Stimulated activated naive B cell treated with anti-CD40 and anti-IgM and Interleukin-4, amounts not matched to agents 10 μg/mL and 1 μg/mL and 100 μg/mL, for 72 hours (primary cell): ENCODE measurements at places on chromosomes 5 and 9.
A peak's percentile ranks its signal among the peaks of the same experiment; 100 is the strongest.

GRCh38 chr5:53429706-53430105 is 50.7 kb upstream of the FST start:
- no peak for DNase-seq

DNA sequence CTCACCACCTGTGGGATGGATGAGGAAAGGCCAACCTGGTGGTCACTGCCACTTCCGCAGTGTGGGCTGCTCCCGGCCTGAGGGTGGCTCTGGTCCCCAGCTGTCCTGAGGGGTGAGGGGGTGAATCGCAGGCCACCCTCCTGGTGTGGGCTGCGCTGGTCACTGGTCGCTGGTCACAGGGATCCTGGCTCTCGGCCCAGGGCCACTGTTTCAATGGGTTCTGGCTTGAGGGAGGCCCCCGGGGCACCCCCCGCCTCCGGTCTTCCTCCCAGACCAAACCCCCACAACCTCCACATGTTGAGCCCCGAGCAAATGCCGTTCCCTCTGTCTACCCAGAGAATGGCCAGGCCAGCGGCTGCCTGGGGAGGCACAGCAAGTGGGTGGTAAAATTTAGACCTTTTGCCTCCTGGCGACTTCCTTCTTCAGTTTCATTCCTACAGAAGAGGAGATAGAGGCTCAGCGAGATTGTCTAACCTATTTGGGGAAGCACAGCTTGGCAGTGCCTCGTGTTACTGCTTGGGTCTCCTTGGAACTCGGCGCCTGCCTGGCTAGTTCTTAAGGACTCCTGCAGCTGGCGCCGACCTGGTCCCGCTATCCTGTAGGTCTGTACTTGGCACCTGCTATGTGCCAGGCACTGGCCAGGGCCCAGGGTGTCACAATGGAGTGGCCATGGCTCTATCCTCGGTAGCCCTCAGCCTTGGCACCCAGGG is 48.2 kb downstream of the RXRA start:
- no peak for DNase-seq

- no peak for DNase-seq
Observed at GRCh38 chr5:151150471-151151262, 6.9 kb downstream of the ANXA6 start.

DNA sequence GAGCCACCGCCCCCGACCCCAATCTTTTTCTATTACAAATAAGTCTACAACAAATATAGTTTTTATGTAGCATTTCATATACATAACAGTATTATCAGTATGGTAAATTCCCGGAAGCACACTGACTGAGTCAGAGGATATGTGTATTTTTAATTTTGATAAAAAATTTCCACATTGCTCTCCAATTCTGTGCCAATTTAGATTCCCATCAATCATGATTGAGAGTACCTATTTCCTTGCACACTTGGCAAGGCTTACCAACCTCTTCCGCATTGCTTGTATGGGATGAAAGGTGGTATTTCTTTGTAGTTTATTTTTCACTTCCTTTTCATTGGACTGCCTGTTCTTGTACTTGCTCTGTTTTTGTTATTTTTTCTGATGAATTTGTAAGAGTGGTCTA is 204.6 kb downstream of the RFX3 start:
- DNase-seq, result no peak

- no peak for DNase-seq
Observed at GRCh38 chr5:1033178-1033577, 24.6 kb downstream of the NKD2 start.

DNA sequence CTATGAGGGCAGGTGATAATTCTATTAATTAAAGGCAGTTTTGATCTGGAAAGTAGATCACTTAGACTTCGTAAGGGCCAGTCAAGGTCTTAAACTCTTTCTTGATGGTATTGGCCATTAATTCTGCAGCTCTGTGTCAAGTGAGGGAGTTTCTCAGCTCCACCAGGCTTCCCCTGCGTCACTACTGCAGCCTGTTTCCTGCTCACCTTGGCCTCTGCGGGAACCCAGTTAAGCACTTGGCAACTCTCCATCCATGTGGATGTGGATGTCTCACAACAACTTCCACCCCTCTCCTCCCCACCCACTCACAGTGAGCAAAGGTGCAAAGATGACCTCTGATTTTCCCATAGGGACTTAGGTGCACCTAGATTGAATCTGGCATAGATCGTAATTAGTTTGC is 191.6 kb downstream of the PLK2 start:
- no peak for DNase-seq

GRCh38 chr5:62942384-62942783 is 363.8 kb downstream of the LRRC70 start:
- DNase-seq, result no peak

DNA sequence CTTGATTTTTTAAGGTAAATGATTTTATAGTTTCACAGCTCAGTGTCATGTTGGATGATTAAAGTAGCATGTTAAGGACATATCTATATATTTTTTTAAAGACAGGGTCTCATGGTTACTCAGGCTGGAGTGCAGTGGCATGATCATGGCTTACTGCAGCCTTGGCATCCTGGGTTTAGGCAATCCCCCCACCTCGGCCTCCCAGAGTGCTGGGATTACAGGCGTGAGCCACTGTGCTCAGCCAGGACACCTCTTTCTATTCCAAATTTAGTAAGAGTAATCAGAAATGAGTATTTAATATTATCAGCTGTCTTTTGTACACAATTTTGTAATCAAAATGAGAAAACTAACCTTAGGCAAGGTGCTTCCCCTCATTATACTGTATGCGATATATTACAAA is 38.6 kb upstream of the LRRTM2 start:
- DNase-seq, result no peak

DNA sequence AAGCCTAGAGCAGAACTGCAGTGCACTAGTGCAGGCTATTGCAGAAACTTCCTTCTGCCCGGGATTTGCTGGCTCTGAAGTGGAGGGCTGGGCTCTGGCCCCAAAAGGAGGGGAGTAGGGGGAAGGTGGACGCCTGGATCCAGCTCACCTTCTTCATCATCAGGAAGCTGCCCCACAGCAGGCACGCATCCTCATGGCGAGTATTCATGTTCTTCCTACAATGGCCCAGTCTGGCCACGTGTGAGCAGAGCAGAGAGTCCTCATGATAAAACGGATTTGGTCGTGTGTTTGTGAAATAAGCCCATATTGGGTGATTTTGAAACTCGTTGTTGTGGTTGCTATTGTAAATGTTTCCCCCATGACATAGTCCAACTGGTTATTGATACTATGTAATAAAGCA is 8.2 kb upstream of the GLIPR2 start:
- DNase-seq, result no peak

DNA sequence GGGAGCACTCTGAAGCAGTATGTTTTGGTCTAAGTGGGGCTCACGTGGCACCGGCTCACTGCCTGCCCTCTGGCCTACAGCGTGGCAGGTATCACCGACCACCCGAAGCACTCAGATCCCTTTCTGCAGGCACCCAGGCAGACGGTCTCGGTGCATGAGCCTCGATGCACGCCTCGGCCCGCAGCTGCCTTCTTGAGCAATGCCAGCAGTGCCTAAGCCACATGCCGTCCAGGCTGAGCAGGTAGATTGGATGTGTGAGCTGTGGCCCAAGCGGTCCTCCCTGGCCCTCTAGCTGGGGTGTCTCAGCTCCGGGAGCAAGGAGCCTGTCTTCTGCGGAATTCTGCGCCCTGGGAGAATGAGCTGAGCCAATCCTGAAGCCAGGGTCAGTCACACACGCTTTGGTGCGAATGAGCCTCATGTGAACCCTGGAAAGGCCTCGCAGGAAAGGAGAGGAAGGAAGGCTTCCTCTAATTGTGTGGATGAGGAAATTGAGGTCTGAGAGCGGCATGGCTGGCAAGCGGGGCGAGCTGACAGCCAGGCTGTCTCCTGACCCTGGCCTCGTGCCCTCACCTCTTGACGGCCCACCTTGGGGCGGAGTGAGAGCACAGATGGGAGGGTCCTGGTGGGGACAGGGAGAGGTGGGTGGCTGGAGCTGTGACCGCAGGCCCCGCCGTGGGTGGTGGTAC is 14.4 kb downstream of the RXRA start:
- DNase-seq, result no peak

DNA sequence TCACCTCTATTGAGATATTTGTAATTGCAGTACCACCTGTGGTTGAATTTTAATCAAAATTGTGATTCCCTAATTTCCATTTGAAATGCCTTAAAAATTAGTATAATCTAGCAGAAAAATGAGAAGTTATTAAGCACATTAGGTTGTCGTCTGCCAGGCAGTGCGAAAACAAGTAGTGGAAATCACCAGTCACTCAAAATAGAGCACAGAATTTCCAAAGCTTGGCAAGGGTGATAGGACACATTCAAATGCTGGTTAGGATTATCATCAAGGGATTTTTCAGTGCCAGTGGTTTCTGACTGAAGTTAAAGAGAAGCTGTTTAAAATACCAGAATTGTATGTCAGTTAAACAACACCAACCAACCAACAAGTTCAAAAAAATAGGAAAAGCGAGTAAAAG is 97.8 kb downstream of the PLK2 start:
- no peak for DNase-seq

- no peak for DNase-seq
Observed at GRCh38 chr5:54704825-54705224, 187.3 kb downstream of the SNX18 start.

DNA sequence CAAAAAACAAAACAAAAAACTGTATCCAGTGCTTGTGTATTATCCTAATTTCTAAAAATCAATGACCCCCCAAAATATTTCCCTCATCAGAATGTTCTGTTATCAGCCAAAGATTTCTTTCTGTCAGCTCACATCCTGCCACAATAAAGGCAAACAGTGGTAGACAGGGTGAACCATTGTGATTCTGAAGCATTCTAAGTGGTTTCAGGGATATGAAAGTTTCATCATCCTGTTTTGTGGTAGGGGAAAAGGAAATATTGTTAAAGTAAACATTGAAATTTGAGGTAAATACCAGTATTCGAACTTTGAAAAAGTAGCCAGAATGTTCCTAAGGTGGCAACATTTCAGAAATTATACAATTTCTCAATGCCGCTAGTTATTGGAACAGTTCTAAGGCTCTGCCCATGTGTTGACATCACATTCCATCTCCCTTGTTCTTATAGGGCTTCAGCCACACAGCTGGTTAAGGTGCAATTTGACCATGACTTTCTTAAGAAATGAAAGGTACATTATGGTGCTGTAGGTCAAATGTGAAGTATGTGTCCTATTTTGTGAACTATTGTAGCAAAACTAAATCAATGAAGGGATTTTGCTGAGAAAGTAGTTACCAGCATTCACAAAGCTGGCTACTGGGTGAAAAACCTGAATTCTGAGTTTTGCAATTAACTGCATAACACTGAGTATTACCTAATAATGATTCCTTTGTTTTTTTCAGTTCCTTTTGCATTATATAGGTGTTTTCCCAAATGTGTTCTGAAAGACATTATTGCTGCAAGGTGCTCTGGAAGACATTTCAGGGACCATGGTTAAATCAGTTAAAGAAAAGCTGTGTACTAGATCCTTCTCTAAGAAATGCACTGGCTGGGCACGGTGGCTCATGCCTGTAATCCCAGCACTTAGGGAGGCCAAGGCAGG is 107.6 kb upstream of the RASGRF2 start:
- no peak for DNase-seq

- DNase-seq, result no peak
Observed at GRCh38 chr5:158126442-158127405, 267.8 kb upstream of the CLINT1 start.

DNA sequence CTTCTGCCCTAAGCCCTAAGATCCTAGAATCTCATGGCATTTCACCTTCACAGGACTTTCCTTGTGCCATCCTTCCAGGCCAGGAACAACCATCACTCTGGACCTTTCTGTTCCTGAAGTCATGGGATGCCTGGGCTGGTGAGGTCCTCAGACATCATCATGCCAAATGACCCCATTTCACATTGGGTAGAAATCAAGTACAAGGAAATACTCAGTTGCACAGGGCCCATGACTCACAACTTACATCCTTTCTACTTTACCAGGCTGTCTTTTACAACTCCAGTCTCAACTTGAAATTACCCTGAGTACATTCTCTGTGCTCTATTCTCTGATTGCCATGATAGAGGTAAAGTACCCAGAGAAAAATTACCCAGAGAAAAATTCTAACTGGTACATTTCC is 167.1 kb downstream of the PIK3R1 start:
- DNase-seq, result no peak

GRCh38 chr5:172545291-172545801 is 91.0 kb upstream of the SH3PXD2B start:
- DNase-seq, result no peak

DNA sequence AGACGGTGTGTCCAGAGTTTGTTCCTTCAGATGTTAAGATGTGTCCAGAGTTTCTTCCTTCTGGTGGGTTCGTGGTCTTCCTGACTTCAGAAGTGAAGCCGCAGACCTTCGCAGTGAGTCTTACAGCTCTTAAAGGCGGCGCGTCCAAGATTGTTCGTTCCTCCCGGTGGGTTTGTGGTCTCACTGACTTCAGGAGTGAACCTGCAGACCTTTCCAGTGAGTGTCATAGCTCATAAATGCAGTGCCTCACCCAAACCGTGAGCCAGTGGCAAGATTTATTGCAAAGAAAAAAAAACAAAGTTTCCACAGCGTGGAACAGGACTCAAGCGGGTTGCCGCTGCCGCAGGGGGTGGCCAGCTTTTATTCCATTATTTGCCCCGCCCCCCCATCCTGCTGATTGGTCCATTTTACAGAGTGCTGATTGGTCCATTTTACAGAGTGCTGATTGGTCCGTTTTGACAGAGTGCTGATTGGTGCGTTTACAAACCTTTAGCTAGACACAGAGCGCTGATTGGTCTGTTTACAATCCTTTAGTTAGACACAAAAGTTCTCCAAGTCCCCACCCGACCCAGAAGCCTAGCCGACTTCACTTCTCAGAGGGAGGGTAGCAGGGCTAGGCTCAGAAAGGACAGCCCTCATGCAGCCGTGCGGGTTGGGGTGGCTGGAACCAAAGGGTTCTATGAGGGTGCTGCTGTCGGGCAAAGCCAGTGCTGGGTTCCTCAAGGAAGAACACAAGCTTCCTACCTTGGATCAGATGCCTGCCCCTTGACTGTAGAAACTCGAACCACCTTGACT is 9.1 kb upstream of the RNF130 start:
- DNase-seq, result no peak

DNA sequence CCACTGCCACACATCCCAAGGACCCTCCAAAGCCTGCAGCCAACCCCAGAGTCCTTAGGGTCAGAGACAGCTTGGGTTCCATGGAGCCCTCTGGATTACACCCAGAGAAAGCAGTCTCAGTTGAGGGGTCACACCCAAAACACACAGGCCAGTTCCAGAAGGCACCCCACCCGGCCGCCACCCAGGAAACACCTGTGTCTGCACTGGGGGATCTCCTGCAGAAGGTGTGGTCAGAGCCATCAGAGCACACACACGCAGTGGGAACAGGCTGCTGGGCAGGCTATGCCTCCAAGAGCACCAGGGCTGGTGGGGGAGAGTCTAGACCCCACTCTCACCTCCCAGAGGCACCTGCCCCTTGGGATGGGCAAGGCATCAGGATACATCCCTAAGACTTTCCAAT is 27.3 kb downstream of the NIPAL4 start:
- peak; percentile 62 for DNase-seq

DNA sequence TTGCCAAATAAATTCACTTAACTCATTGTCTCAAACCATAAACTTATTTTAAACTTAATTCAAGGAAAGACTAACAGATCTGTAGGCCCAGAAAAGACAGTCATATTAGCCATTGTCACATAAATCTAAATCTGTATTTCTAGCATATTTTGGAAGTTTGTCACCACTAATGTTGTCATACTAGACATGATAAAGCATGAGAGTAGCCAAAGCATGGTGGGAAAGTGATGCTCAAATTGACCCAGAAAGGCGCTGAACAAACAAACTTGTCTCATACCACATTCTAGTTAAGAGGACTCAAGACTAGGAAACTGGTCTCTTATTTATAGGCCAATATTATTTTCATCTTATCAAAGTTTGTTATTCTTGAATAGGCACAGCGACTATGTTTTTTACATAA is 99.4 kb downstream of the VCAN start:
- no peak for DNase-seq

GRCh38 chr9:84314306-84314705 is 26.3 kb downstream of the SLC28A3 start:
- DNase-seq, result no peak
